ENCODE measurements at places on chromosomes 4 and X.
A peak's percentile ranks its signal among the peaks of the same experiment; 100 is the strongest.

GRCh38 chr4:108168671-108169523, at the start of gene LEF1:
LEF1 (minus strand) TSS chr4:108168932; CDS start chr4:108167767, 1,165 bp downstream.
- DNase-seq: peak; percentile 43

DNA sequence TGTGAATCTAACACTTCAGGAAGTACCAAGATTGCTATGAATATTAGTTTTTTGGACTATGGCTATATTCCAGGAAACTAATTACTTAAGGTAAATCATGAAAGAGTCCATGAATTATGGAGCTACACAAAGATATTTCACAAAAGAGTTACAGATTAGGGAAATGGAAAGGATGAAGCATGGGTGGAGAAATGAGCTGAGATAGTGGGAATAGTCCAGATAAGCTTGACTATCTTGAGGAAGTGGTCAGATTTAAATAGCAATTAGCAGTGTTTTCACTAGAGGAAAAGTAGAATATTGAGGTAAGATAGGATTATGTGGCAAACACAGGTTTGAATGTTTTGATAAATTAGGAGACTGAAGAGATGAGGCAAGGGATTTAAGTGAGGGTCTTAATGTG, 42.1 kb upstream of the C1GALT1C1 start:
- DNase-seq: no peak

DNA sequence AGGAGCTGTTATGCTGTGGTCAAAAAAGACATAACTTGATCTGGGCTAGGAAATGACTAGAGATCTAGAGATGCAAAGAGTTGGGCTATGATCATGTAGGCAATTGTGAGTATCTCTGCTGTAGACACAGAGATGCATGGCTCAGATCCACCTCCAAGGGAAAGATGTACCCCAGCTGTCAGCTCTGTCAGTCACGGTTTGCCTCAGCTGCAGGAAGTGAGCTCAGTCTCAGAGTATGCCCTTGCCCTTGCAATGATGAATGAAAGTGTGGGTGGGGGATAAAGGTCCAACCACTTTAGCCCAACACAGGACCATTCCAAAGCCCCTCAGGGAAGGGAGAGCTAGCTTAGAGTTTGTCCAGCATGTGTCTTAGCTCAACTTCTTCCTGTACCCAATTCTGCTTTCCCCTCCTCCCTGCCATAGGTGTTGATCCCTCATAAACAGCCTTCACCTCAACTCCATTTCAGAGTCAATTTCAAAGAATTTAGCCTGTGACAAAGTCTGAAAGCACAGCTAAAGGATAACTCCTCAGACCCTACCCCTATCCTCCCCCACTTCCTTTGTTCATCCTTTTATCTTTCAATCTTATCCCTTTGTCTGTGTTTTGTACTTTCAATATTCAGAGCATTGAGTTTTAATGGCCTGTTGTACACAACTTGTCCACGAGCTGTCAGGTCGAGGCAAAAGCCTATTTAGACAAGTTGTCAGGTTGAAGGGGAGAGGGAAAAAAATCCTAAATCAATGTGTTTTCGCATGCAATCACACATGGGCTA, 90.6 kb downstream of the MID1IP1 start:
- no peak for DNase-seq

- DNase-seq: no peak
These were observed 59.7 kb downstream of the HADH start for GRCh38 chr4:108049406-108049805.

GRCh38 chr4:98851806-98852205, 77.1 kb downstream of the EIF4E start:
- DNase-seq: no peak

GRCh38 chr4:163132469-163133218, 34.0 kb downstream of the NAF1 start:
- DNase-seq: no peak

DNA sequence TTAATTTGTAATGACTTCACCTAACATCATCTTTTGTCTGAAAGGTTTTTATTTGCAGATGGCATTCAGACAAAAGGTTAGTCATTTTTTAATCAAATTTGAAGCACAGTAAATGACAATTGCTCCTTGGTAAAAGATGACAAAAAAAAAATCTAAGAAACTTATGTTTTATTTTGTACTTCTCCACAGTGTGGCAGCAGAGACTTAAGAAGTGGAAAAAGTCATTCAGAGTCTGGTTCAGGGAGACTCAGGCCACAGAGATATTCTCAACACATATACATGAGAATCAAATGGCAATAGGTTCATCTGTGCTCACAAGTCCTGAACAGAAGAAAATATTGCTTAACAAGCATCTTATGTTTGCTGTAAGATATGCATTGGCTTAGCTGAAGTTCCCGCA, 436.2 kb downstream of the KCNIP4 start:
- no peak for DNase-seq

GRCh38 chrX:27924718-27925117, 56.5 kb downstream of the DCAF8L1 start:
- no peak for DNase-seq

DNA sequence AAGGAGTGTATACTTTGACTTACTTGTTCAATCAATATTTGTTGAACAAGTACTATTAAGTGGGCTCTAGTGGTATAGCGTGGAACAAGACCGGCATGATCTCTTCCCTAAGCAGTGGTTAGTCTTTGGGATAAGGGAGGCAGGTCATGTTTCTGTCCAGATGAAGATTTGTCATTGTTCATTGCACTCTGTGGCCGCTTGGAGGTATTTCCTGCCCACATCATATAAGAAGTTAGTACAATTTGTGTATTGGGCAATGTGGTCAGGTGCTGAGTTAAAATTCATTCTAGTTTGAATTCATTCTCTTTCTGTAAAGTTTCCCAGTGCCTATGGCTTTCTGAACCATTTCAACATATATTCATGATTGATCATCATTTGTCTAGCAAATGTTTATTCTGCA, 101.1 kb upstream of the SHISA3 start:
- DNase-seq: no peak

DNA sequence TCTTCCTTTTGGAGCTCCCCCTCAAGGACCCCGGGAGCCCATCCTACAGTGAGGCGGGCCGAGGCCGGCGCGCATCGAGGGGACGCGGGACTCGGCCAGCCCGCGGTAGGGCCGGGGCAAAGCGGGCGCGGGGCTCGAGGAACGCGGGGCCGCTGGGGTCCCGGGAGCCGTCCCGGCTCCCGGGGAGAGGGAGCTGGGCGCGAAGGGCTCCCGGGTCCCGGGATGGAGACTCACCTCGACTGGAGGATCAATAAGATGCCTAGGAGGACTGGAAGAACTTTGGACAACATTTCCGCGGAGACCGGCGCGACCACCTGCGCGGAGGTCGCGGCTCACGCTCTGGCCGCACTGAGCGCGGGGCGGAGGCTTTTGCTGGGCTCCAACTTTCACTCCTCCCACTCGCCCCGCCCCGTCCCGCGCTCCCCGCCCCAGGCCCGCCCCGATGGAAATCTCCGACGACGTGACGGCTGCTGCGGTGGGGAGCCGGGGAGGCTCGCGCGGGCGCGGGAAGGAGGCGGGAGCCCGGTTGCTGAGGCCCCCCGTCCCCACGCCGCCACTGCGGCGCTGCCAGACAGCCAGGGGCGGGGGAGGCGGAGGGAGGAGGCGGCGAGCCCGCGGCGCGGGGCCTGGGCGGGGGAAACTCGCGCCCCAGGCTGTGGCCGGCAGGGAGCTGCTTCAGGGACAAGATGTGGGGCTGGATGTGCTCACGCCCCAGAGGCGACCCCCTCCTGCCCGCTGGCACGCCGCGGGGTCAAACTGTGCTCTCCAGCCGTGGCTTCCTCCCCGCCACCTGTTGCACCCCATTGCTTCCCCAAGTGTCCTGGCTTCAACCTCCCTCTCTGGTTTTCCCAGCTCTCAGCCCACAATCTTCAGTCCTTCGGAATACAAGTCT, at the start of gene GABRE:
GABRE (minus strand) TSS at position 341 of the 892 bp plus-strand sequence; CDS start at position 290, 51 bp downstream.
- DNase-seq: no peak

Data from stimulated activated CD8-positive, alpha-beta memory T cell treated with anti-CD3 and anti-CD28 coated beads, Interleukin-4, amount 100 ng/mL, for 4 hours (primary cell).